Natural killer cell (primary cell): ENCODE measurements at places on chromosomes 5 and 9.

DNA sequence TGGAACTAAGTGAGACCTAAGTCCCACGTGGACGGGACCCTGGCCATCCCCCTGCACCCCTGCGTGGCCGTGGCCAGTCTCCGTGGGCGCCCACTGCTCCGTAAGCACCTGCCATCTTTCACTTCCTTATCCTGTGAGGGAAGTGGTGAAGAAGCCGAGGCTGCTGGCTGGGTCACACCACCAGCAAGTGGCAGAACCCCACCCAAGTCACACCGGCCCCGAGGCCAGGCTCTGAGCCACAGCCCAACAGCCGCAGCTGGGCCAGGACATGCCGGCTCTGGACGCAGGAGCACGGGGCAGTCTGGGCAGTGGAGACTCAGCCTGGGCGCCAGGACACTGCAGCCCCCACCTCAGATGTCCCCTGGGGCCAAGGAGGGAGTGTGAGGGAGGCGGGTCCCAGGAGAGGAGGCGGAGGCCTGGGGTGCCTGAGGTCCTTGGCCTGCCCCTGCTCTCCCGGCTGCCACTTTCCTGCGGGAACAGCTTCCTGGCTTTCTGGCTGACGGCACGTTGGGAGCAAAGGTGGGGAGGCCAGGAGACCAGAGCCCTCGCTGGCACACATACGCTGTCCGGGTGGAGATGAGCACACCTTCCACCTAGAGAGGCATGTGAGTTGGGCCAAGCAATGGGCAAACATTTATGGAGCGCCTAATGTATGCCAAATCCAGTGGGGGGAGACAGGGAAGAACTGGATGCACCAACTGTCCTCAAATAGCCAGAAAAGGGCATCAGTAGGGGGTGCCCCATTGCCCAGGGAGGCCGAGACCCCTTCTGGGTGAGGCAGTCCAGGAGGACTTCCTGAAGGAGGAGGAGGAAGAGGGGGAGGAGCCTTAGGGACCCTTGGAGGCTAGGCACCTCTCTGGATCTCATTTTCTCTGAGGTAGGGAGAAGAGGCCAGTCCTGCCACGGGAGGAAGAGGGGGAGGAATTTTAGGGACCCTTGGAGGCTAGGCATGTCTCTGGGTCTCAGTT lies 43.9 kb upstream of the EGFL7 start:
- peaks cover 87% of the 10 kb centered on the region for H3K4me1 ChIP-seq
- H3K27ac ChIP-seq = peak overlapping the region; percentile 87
- H3K4me3 ChIP-seq = peak overlapping the region; percentile 5
- peak; percentile 49 for DNase-seq

GRCh38 chr5:76867827-76868693 lies 18.2 kb downstream of the S100Z start:
- H3K36me3 ChIP-seq = no peaks in the 10 kb centered on the region
- no peak overlapping the region for H3K27ac ChIP-seq
- no peaks in the 10 kb centered on the region for H3K4me1 ChIP-seq
- peak; percentile 75 for DNase-seq

- no peaks in the 10 kb centered on the region for H3K4me1 ChIP-seq
- H3K4me3 ChIP-seq = no peak overlapping the region
- H3K27ac ChIP-seq = no peak overlapping the region
- no peaks in the 10 kb centered on the region for H3K36me3 ChIP-seq
- DNase-seq = no peak
- H3K27me3 ChIP-seq = no peaks in the 10 kb centered on the region
Observed at GRCh38 chr5:106097340-106097739, 1573.4 kb downstream of the EFNA5 start.

GRCh38 chr5:118552731-118553360 lies 435.5 kb downstream of the DTWD2 start:
- no peaks in the 10 kb centered on the region for H3K4me1 ChIP-seq
- DNase-seq = no peak
- H3K36me3 ChIP-seq = no peaks in the 10 kb centered on the region
- no peaks in the 10 kb centered on the region for H3K27me3 ChIP-seq

GRCh38 chr5:55601204-55601618 lies 66.4 kb upstream of the PLPP1 start:
- no peak overlapping the region for H3K4me3 ChIP-seq
- H3K27me3 ChIP-seq = no peaks in the 10 kb centered on the region
- peaks cover 8% of the 10 kb centered on the region for H3K4me1 ChIP-seq
- no peak overlapping the region for H3K27ac ChIP-seq
- DNase-seq = no peak

DNA sequence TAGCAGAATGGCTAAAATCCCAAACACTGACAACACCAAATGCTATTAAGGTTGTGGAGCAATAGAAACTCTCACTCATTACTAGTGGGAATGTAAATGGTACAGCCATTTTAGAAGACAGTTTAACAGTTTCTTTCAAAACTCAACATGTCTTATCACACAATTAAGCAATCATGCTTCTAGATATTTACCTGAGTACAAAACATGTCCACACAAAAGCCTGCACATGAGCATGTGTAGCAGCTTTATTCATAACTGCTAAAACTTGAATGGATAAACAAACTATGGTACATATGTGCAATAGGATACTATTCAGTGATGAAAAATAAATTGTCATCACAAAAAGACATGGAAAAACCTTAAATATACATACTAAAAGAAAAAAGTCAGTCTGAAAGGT lies 31.5 kb downstream of the SLC25A46 start:
- H3K27me3 ChIP-seq = peaks cover 6% of the 10 kb centered on the region
- H3K36me3 ChIP-seq = no peaks in the 10 kb centered on the region

DNA sequence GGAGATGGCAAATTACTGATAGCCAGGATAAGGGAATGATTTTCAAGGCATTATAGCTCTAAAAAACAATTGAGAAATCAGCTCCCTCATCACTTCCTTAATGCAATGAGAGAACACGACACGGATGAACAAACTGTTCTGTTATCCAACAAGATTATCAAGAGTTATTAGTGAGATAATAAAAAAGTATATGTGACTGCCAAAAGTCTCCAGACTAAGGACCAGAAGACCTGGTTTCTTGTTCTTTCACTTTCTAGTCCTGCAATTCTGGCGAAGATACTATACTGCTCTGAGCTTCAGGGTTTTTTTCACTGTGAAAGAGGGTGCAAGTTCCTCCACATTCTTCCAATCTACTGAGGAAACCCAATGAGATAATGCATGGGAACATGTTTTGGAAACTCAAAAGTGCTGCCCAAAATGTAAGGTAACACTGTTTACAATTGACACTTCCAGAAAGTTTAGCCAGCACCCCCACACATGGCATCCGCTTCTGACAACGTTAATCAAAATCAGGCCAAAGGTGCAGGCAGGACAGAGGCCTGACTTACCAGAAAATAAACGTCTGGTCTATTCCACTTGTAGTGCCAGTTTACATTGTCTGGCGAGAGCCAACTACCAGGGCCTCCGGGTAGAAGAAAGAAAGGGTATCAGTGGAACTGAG lies 254.2 kb downstream of the DOCK8 start:
- H3K27ac ChIP-seq = peak overlapping the region; percentile 12
- no peak overlapping the region for H3K4me3 ChIP-seq
- no peaks in the 10 kb centered on the region for H3K27me3 ChIP-seq
- peaks cover 22% of the 10 kb centered on the region for H3K4me1 ChIP-seq
- H3K36me3 ChIP-seq = peaks cover 20% of the 10 kb centered on the region
- DNase-seq = no peak

DNA sequence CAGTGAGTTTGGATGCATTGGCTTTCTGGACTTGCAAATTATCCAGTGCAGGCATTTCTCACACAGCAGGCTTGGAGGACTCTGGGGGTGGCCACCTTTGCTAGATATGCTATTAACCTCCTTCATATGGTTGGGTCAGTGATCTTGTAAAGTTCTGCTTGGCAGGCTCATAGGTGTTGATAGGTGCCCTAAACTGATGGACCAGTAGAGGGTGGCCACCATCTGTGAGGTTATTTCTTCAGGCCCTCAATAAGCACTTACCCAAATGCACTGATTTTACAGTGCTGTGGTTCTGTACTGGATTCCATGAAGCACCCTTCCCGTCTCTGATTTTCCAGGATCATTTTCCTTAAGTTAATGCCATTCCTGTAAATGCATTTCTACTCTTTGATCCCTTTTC lies 216.3 kb downstream of the COMMD10 start:
- H3K4me3 ChIP-seq = no peak overlapping the region
- no peak overlapping the region for H3K27ac ChIP-seq
- peaks cover 51% of the 10 kb centered on the region for H3K36me3 ChIP-seq
- no peaks in the 10 kb centered on the region for H3K4me1 ChIP-seq
- H3K27me3 ChIP-seq = no peaks in the 10 kb centered on the region
- DNase-seq = no peak

- no peaks in the 10 kb centered on the region for H3K27me3 ChIP-seq
- no peak for DNase-seq
- no peak overlapping the region for H3K4me3 ChIP-seq
Observed at GRCh38 chr5:1133510-1134201, 21.8 kb upstream of the SLC12A7 start.

DNA sequence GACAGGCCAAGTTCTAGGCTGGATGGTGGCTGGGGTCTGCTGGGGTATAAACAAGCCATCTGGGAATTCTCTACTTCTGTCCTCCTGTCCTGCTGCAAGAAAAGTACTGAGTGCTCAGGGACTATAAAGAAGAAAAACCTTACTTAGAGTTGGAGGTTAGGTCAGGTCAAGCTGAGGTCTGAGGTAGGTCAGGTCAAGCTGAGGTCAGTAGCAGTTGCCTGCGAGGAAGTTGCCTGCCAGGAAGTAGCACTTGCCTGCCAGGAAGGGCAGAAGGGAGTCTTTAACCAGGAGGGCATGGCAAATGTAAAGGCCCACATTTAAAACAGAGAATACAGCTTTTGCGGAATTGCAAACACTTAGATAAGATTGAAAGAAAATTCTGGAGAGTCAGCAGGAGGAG lies 51.3 kb upstream of the PRLR start:
- no peak for DNase-seq
- no peaks in the 10 kb centered on the region for H3K4me1 ChIP-seq
- no peak overlapping the region for H3K27ac ChIP-seq
- no peak overlapping the region for H3K4me3 ChIP-seq
- H3K27me3 ChIP-seq = no peaks in the 10 kb centered on the region

GRCh38 chr5:1761453-1761755 lies 38.2 kb downstream of the MRPL36 start:
- no peak overlapping the region for H3K27ac ChIP-seq
- H3K4me3 ChIP-seq = no peak overlapping the region
- H3K27me3 ChIP-seq = no peaks in the 10 kb centered on the region
- no peaks in the 10 kb centered on the region for H3K36me3 ChIP-seq
- DNase-seq = no peak
- H3K4me1 ChIP-seq = no peaks in the 10 kb centered on the region

- H3K36me3 ChIP-seq = peaks cover 9% of the 10 kb centered on the region
- no peak for DNase-seq
- no peak overlapping the region for H3K27ac ChIP-seq
- peak overlapping the region; percentile 68 for H3K4me3 ChIP-seq
Observed at GRCh38 chr5:80653502-80653901, 950 bp upstream of the MSH3 start.

DNA sequence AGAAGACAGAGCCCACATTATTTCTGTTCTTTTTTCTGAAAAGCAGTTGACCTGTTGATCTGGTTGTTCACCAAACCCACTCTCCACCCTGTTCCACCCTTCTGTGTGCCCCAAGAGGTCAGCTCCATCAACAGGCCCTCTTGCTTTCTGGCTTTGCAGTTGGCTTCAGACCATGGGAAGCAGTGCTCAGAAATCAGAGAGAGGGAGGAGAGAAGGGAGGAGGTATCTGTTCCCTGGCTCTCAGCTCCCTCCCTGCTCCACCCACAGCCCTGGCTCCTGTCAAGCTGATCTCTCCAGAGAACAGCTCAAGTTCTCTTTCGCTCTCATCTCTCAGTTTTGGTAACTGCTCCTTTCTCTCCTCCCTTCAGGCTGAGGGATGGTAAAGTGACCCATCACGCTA lies 144.2 kb upstream of the RAI14 start:
- H3K4me1 ChIP-seq = no peaks in the 10 kb centered on the region
- H3K27ac ChIP-seq = no peak overlapping the region
- H3K4me3 ChIP-seq = no peak overlapping the region

- H3K27me3 ChIP-seq = no peaks in the 10 kb centered on the region
- H3K36me3 ChIP-seq = no peaks in the 10 kb centered on the region
- peaks cover 62% of the 10 kb centered on the region for H3K4me1 ChIP-seq
- H3K4me3 ChIP-seq = peak overlapping the region; percentile 80
- peak; percentile 63 for DNase-seq
Observed at GRCh38 chr9:128683340-128684064, 5.5 kb upstream of the SET start.

DNA sequence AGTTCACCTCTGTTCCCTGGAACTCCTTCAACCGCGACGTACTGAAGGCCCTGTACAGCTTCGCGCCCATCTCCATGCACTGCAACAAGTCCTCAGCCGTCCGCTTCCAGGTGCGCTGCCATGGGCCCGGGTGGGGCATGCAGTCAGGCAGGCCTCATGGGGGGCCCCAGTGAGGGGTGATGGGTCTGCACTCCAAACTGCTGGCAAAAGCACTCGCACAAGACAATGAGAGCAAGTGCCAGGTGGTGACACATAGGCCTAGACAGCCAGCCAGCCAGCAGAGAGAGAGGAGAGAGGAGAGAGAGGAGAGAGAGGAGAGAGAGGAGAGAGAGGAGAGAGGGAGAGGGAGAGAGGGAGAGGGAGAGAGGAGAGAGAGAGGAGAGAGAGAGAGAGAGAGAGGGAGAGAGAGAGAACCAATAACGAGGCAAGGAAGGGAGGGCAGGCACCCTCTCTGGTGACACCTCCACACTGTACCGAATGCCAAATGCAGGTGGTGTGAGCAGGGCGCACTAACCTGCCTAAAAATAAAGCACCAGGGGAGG lies 21.0 kb downstream of the DBH start:
- H3K4me3 ChIP-seq = no peak overlapping the region
- H3K4me1 ChIP-seq = no peaks in the 10 kb centered on the region
- H3K36me3 ChIP-seq = no peaks in the 10 kb centered on the region
- no peak for DNase-seq

- H3K4me3 ChIP-seq = no peak overlapping the region
- no peaks in the 10 kb centered on the region for H3K27me3 ChIP-seq
- H3K36me3 ChIP-seq = no peaks in the 10 kb centered on the region
- no peaks in the 10 kb centered on the region for H3K4me1 ChIP-seq
- no peak for DNase-seq
Observed at GRCh38 chr5:120682851-120683250, 218.8 kb downstream of the PRR16 start.

GRCh38 chr9:1354086-1354485 lies 303.9 kb downstream of the DMRT2 start:
- H3K27ac ChIP-seq = no peak overlapping the region
- H3K4me3 ChIP-seq = no peak overlapping the region
- H3K27me3 ChIP-seq = no peaks in the 10 kb centered on the region
- no peaks in the 10 kb centered on the region for H3K36me3 ChIP-seq
- no peaks in the 10 kb centered on the region for H3K4me1 ChIP-seq
- DNase-seq = no peak

- H3K27ac ChIP-seq = no peak overlapping the region
- H3K36me3 ChIP-seq = no peaks in the 10 kb centered on the region
- H3K4me3 ChIP-seq = peak overlapping the region; percentile 11
Observed at GRCh38 chr5:88680253-88681132, 202.5 kb downstream of the MEF2C start.

GRCh38 chr5:89929834-89930233 lies 479.7 kb downstream of the CETN3 start:
- no peaks in the 10 kb centered on the region for H3K4me1 ChIP-seq
- H3K36me3 ChIP-seq = no peaks in the 10 kb centered on the region
- H3K27ac ChIP-seq = no peak overlapping the region
- no peak for DNase-seq
- H3K4me3 ChIP-seq = no peak overlapping the region
- H3K27me3 ChIP-seq = no peaks in the 10 kb centered on the region

- no peak overlapping the region for H3K4me3 ChIP-seq
- no peaks in the 10 kb centered on the region for H3K4me1 ChIP-seq
- no peaks in the 10 kb centered on the region for H3K27me3 ChIP-seq
- no peak for DNase-seq
Observed at GRCh38 chr5:43981556-43981955, 378.6 kb downstream of the NNT start.

- no peaks in the 10 kb centered on the region for H3K4me1 ChIP-seq
- no peak overlapping the region for H3K27ac ChIP-seq
- no peaks in the 10 kb centered on the region for H3K27me3 ChIP-seq
- DNase-seq = no peak
Observed at GRCh38 chr5:10995891-10996290, 234.9 kb upstream of the DAP start.
